ENCODE measurements at places on chromosomes 5 and 9. TPM values are rescaled to one million over a fixed set of nuclear protein-coding genes. Genes with fewer than 3 reads are reported as not detected.

Gene TNFSF15
- not detected for total RNA-seq

Gene LCN15
- not detected for total RNA-seq

Gene DMGDH
- not detected for total RNA-seq

Gene FGD3
- total RNA-seq, result 0.06 TPM

Gene HTR4
- not detected for total RNA-seq

Gene PLPP7
- total RNA-seq, result 8.2 TPM

Gene SLC2A6
- total RNA-seq, result 5.5 TPM

Gene NR5A1
- total RNA-seq, result 0.54 TPM

All from G401 (cell line).